RPMI7951 (cell line): ENCODE measurements at places on chromosomes 12 and 14. TPM values are rescaled to one million over a fixed set of nuclear protein-coding genes. Genes with fewer than 3 reads are reported as not detected.
A peak's percentile ranks its signal among the peaks of the same experiment; 100 is the strongest.

DNA sequence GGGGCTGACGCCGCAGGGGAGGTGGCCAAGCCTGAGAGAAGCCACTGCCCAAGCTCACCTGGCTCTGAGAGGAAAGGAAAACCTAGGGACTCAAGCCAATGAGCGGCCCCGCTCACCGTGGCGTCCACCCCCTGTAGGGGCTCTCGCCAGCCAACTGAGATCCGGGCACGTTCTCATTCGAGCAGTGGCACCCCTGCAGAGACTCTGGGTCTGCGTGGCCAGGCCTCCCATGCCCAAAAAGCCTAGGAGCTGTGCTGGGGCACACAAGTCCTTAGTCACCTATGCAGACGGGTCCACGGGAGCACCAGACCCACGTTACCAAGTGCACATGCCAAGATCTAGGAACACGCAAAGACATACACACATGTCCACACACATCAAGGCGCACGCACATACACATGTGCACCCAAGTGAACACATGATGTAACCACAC lies 106.2 kb downstream of the NCOR2 start:
- DNase-seq, result no peak

GRCh38 chr12:93977081-93977480 lies 171.3 kb upstream of the PLXNC1 start:
- no peak for DNase-seq

- DNase-seq, result no peak
Measured at GRCh38 chr14:69458350-69458749, 26.2 kb upstream of the PLEKHD1 start.

GRCh38 chr14:90419200-90419599 lies 22.4 kb downstream of the CALM1 start:
- DNase-seq, result peak; percentile 95

DNA sequence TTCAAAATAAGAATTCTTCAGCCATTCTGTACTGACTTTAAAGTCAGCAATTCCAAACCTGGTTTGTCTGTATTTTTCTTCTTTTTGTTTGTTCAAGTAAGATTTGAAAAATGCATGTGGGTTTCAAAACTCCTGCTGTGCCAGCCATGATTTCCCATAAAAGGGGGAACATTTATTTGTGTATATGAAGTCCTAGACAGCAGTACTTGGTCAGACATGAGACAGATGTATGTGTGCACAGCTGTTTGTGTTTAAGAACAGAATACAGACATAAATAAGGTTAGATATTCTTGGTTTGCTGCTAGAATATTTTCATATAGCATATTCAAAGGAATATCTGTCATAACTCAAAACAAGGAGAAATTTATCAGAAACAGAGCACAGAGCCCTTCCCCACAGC lies 236.0 kb downstream of the ADAMTS20 start:
- no peak for DNase-seq

Gene ZFHX2
- not detected in 2 replicates for total RNA-seq

Gene SLC25A47
- not detected in 2 replicates for total RNA-seq
